Heart right ventricle (tissue), 16 donors: ENCODE measurements at places on chromosomes 1 and 21. TPM values are rescaled to one million over a fixed set of nuclear protein-coding genes. Genes with fewer than 3 reads are reported as not detected.

DNA sequence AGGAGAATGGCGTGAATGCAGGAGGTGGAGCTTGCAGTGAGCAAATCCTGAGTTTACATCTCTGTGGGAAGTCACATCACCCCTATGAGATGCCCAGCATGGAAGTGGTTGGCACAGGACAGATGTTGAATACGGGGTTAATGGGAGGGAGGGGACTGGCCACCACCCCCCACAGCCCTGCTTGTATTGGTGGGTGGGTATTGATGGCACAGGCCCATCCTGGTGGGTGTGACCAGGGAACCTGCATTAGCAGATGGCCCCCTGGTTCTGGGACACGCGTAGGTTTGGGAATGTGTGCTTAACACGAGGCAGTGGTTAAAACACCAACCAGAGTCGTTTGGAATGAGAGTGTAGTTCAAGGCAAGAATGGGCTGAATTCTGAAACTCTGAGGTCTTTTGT is 117.9 kb downstream of the PRDM2 start:
- no peak for DNase-seq

GRCh38 chr1:94741510-94741909 is 78.6 kb upstream of the SLC44A3 start:
- DNase-seq: no peak

- peak; percentile 17 for DNase-seq
These were observed 2.1 kb downstream of the VCAM1 start for GRCh38 chr1:100721526-100722207.

GRCh38 chr1:201599548-201599947 is 60.6 kb downstream of the NAV1 start:
- no peak for DNase-seq

DNA sequence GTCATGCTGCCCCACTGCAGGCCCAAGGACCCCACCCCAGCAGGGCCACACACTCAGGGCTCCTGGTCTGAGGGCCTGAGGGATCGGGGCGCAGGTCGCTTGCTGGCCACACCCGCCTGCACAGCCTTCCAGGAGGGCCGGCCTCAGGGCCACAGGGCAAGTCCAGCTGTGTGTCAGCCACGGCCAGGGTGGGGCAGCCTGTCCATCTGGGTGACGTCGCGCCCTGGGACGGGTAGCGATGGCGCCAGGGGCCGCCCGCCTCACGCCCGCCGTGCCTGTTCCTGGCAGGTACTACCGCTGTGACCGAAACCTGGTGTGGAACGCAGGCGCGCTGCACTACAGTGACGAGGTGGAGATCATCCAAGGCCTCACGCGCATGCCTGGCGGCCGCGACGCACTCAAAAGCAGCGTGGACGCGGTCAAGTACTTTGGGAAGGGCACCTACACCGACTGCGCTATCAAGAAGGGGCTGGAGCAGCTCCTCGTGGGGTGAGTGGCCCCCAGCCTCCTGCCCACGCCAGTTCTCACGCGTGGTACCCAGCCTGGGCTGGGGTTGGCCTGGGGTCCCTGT is 2.5 kb downstream of the COL6A1 start:
- DNase-seq: no peak

- DNase-seq: no peak
These were observed 238.4 kb downstream of the NPHP4 start for GRCh38 chr1:5753549-5754421.

GRCh38 chr1:25572708-25573590 is 29.5 kb downstream of the LDLRAP1 start:
- no peak for DNase-seq

DNA sequence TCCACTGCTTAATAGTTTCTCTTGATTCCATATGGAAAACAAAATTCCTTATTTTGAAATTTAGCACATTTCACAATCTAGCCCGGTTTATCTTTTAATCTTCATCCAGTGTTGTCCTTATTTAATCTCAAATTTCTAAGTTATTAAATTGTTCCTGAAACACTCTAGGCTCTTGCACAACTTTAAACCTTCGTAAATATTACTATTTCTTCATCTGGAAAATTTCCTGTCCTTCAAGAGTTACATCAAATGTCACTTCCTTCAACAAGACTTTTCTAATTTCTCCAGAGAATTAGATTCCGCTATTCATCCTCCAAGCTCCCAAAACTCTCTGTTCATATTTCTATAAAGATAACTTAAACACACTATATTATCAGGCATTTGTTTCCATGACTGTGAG is 6.5 kb downstream of the FMO5 start:
- no peak for DNase-seq

- no peak for DNase-seq
These were observed 94.5 kb downstream of the KCND3 start for GRCh38 chr1:111895017-111895416.

DNA sequence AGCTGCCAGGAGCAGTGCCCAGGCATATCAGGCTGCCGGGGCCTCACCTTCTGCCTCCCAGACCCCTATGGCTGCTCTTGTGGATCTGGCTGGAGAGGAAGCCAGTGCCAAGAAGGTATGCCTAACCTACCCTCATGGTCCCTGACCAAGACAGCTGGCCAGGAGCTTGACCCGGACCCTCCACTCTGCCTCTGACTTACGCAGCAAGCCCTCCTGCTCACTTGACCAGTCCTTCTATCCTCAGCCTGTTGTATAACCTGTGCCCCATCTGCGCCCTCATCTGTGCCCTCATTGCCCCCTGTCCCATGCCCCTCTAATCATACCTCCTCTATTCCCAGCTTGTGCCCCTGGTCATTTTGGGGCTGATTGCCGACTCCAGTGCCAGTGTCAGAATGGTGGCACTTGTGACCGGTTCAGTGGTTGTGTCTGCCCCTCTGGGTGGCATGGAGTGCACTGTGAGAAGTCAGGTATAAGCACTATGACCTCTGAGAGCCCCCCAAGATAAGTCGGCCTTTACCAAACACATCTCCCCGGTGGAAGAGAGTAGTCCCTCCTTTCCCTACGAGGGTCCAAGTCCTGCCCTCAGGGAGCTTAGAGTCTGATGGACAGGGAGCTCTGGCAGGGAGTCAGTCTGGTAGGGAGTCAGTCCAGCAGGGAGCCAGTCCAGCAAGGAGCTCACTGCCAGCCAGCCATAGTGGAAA is 6.8 kb downstream of the TIE1 start:
- no peak for DNase-seq

- no peak for DNase-seq
These were observed 245.0 kb upstream of the B3GALT2 start for GRCh38 chr1:193431265-193431977.

DNA sequence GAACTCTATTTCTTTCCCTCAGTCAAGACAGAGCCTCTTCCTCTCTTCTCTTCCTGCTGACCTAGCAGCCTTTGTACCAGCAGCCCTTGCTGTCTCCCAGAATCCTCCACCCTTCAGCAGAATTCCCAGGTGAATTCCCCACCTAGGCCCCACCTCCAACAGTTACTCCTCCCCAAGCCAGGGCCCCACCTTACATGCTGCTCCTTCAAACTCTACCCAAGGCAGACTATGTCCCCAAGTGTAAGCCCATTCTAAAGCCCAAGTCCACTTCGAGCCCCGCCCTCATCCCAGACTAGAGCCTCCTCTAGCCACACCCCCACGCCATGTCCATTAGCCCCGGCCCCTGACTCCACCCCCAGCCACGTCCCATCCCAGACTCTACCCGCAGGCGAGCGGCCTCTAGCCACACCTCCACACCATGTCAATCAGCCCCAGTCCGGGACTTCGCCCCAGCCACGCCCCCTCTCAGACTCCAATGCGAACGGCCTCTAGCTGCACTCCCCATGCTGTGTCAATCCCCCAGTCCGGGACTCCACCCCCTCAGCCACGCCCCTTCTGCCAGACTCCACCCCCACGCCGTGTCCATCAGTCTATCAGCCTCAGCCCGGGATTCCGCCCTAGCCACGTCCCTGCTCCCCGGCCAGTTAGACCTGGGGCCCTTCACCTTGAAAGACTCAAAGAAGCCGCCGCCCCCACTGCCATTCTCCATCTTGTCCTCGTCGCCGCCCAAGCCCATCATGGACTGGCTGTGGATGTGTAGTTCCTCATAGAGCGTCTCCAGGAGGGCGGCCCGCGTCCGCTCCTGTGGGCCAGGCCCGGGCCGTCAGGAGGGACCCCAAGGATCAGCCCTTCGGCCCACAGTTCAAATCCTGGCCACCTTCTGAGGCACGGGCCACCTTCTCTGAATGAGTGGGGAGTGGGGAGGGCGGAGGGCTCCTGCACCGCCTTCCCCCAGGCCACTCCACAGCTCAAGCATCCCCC is 61.3 kb downstream of the RAP1GAP start:
- DNase-seq: peak; percentile 82

DNA sequence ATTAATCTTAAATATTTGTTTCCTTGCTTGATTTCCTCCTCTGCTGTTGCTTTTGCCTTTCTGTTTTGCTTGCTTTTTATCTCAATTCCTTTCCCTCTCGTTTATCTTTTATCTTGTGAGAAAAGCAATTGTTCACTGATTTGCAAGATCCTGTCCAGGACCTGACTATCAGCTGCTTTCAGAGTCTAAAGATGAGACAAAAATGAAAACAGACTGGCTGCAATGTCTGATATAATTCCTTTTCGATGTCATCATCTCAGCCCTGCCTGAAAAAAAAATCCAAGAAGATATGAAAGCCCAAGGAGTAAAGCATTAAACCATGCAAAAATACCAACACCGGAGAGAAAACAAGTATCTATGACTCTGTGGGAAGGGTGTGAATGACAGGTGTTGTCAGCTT is 225.5 kb downstream of the PATJ start:
- DNase-seq: no peak

DNA sequence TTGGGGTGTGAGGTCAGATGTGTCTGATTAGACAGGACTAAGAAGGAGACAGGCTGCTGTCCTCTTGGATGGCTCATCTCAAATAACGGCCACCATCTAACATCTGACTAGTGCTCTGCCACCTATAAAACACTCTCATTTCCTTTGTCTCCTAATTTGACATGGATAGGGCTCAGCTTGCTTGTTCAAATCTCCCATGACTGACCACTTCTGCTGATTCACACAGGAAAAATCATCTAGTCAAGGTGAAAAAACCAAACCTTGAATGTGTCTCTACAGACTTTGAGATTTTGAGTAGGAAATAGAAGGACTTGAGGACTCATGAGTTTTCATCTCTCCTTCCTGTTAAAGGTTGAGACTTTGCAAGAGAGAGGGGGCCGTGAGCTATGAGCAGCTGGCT is 150.6 kb downstream of the IER5 start:
- DNase-seq: no peak

- no peak for DNase-seq
These were observed 169.7 kb upstream of the RAB4A start for GRCh38 chr1:229101011-229101871.

DNA sequence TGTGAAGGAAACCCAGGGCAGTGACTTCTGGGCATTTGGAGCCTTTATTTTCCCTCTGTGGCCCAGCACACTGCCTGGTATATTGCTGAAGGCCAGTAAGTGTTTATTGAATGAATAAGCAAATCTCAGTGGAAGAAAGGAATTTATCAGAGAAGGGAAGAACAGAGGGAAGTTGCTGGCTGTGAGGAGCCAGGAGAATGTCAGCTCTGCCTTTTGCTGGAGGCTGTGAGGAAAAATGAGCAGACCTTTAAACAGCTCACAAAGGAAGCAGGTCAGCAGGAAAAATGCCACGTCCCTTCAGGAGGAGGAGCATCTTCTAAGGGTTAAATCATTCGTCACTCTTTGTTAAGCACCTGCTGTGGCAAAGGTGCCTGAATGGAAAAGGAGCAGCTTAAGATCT is 75.9 kb downstream of the GIPC2 start:
- DNase-seq: no peak

- DNase-seq: no peak
These were observed 94.9 kb downstream of the DYRK1A start for GRCh38 chr21:37461479-37461878.

GRCh38 chr1:94396356-94397010 is 21.7 kb upstream of the ABCD3 start:
- DNase-seq: no peak

- no peak for DNase-seq
These were observed 73.0 kb downstream of the RAP1GAP start for GRCh38 chr1:21596174-21596573.

GRCh38 chr1:244187310-244187709 is 136.2 kb downstream of the ZBTB18 start:
- DNase-seq: no peak

GRCh38 chr1:151043163-151043562 is 4.4 kb upstream of the C1orf56 start:
- DNase-seq: no peak

DNA sequence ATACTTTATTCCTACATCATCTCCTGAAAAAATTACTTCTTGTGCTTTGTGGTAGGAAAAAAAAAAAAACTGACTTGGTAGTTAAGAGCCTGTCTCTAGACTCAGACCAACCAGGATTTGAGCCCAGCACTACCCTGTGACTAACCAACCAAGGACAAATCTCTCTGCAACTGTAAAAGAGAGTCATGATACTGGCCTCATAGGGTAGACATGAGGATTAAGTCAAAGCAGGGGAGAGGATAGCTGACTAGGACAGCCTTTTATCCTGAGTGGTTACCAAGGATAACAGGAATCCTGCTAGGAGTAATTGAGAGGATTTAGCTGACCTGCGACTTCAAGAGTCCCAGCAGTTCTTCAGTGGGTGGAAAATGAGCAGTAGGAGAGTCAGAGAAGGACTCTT is 112.8 kb downstream of the C1orf21 start:
- no peak for DNase-seq

DNA sequence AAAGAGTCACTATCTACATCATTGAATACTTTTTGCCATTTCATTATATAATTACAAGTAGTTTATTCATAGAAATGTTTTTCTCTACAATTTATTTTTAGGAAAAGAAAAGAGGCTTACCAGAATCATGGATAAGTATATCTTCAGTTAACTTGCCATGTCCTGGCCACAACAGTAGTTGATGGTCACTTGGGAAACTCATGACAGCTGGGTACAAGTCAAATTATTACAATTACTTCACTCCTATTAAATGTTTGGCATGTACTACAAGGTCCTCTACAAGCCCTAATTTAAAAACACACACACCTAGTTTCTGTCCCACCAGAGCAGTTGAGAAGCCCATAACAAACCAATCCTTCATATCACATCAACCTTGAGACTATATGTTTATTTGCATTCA is 29.4 kb downstream of the PALMD start:
- no peak for DNase-seq

DNA sequence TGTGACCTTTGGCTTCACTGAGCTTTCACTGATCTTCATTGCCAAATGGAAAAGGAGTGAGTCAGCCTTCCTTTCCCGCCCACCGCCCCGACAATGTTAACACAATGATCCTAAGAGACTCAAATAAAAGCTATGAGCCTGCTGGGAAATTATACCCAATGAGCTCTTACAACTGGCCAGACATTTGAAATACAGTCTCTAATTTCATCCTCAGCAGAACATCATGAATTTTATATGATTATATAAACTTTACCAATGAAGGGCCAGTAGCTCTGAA is 252.5 kb downstream of the SIPA1L2 start:
- DNase-seq: no peak

Gene LBR
- 19.4 TPM for total RNA-seq

Gene RGS8
- not detected for total RNA-seq

Gene OR10J1
- not detected for total RNA-seq

Gene KCNJ10
- not detected for total RNA-seq

Gene PDPN
- total RNA-seq: 14.2 TPM

Gene KTI12
- 4.2 TPM for total RNA-seq

Gene LELP1
- total RNA-seq: not detected

Gene MANEAL
- total RNA-seq: 0.69 TPM

Gene MR1
- total RNA-seq: 2.4 TPM

Gene RPE65
- not detected for total RNA-seq

Gene PALMD
- total RNA-seq: 89.7 TPM

Gene SLC25A34
- 6.0 TPM for total RNA-seq

Gene PM20D1
- total RNA-seq: 0.67 TPM

Gene TRIM45
- 21.6 TPM for total RNA-seq

Gene AADACL4
- not detected for total RNA-seq

Gene AQP10
- not detected for total RNA-seq

Gene ACTL8
- total RNA-seq: not detected

Gene KCNJ6
- not detected for total RNA-seq
